ENCODE measurements at places on chromosomes 2 and 18.

GRCh38 chr2:239388236-239389151, 12.3 kb downstream of the HDAC4 start:
- no peak for DNase-seq

- no peak for DNase-seq
Measured at GRCh38 chr2:205361272-205361671, 321.0 kb upstream of the NRP2 start.

GRCh38 chr18:22528291-22528690, 110.6 kb upstream of the CTAGE1 start:
- DNase-seq: no peak

- DNase-seq: no peak
Measured at GRCh38 chr2:41602341-41602740, 445.5 kb upstream of the PKDCC start.

DNA sequence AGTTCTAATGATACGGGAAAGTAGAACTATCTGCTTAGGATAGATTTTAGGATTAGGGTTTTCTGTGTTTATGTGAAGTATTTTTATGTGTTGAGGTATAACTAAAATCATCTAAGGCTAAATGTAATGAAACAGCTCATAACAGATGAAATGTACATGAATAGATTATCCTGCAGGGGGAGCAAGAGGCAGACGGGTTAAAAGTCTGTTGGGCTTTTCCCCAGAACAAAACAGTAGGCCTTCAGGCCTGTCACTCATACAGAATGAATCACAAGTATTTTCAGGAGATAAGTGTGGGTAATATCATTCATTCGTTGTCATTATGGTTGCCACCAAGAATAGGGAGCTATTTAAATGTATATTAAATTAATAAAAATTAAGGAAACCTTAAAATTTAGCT, 107.9 kb upstream of the IL1R2 start:
- DNase-seq: no peak

DNA sequence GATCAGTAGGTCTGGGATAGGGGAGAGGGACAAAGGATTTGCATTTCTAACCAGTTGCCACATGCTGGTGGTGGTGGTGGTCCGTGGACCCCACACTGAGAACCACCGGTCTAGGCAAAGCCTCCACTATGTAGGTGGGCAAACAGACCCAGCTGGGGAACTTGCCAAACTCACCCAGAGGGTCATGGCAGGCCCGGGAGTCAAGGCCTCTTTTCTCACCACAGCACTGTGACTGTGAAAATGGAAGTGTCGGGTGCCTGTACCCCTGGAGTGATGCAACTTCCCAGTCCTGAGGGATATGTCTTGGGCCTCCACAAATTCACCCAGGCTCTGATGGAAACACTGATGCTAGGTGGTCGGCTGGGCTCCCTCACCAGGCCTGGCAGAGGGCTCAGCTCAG, 101.2 kb upstream of the SMAD2 start:
- no peak for DNase-seq

DNA sequence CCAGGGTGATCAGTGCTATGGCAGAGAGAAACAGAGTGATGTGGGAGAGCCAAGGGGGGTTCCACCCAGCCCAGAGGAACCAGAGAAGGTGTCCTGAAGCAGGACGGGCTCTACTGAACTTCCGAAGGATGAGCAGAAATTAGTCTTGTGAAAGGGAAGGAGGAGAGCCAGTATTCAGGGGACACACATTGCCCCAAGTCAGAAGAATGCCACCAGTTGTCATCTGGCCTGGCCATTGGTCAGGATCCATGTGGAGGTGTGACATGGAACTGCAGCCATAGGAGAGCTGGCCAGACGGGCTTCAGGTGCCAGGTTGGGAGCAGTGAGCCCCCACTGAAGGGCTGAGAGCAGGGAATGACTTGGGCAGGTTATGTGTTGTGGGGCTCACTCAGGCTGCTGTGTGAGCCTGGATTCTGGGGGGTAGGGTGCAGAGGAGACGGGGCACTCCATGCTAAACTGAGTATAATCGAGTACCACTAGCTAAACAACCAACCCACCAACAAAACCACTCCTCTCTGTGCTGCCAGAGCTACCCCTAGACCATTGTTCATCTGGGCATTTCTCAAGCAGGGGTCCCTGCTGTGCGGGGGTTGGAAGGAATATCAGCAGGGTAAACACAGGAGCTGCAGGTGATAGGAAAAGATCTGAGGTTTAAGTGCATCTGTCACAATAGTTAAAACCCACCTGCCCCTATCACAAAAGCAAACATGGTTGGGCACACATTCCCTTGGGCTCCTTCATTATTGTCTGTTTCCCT, 25.3 kb downstream of the MARCO start:
- DNase-seq: no peak

- no peak for DNase-seq
Measured at GRCh38 chr2:218095853-218096252, 26.8 kb downstream of the RUFY4 start.

DNA sequence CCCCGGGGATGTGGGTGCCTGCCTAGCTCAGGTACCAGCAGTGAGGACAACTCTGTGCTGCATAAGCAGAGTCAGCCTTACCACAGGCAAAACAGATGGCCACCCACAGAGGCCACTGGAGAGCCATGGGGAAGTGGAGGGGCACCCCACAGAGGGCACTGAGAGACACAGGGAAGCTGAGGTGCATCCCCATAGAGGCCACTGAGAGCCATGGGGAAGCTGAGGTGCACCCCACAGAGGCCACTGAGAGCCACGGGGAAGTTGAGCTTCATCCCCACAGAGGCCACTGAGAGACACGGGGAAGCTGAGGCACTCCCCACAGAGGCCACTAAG, 134.1 kb upstream of the EPAS1 start:
- no peak for DNase-seq

GRCh38 chr2:132804051-132804450, 134.0 kb upstream of the LYPD1 start:
- DNase-seq: no peak

DNA sequence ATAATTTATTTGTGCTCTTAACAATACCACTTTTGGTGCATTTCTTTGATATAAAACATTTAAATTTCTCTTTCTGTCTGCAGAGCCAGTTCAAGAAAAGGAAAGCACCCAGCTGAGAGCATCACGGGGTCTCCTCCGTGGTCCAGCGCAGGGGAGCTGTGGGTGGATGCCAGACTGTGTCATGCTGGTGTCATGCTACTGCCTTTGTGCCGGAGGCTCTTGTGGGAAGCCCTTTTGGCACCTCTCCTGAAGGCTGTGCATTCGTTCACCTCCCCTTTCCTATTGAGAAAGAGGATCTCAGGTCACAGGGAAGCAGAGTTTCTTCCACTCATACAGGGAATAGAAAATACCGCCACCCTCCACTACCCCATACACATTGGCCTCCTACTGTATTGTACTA, 450.4 kb downstream of the GALR1 start:
- DNase-seq: no peak

- DNase-seq: no peak
Measured at GRCh38 chr2:189662669-189663226, 1.5 kb downstream of the ASNSD1 start.

DNA sequence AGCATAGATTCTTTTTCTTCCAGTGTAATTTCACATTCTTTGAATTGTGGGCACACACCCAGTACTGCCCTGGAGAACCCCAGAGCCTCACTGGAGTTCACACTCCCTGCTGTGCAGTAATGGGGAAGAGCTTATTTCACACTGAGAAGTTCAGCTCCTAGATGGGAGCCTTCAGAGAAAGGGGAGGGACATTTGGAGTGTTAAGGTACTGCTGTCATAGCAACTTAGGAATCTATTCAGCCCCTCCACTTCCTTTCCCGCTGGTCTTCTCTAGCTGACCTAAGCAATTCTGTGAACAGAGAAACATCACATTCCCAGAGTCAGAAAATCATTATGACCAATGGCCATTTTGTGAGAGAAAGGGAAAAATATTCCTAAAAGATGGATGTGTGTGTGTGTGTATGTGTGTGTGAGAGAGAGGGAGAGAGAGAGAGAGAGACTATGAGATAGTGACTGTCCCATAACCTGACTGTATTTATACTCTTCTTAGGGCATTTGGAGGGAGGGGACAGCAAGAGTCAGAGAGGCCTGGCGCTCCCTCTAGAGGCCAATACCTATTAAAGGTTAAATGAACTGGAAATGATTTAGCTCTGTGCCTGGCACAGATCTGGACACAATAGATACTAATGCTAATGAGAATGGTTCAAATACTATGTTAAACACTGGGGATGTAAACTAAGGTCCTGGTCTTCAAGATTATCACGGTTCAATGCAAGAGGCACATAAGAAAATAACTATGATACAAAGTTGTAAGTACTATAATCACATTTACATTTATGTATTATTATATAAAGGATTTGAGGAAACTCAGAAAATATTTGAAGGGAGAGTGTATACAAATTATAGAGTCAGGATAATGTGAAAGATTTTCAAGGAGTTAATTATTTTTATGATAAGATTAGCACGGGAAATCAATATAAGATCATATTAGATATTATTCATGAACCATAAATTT, 41.5 kb upstream of the RPE start:
- DNase-seq: no peak

- DNase-seq: no peak
Measured at GRCh38 chr2:109398366-109399015, 215.3 kb downstream of the SEPTIN10 start.

DNA sequence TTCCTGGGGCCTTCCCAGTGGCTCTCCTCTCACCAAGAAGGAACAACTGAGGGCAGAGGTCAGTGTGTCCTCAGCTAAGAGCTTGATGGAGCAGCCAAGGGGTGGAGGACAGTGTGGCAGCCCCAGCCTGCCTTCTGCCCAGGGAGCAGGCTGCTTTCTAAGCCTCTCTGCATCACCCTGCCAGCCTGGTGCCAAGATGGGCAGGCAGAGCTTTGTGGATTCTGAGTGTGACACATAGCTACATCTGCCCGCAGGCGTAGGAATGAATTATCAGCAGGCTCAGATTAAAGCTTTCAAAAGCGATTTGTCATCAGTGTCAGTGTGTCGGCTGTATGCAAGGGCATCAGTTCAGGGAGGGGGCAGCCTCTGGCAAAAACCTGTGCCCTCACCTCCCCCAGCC, 8.7 kb downstream of the MAL start:
- no peak for DNase-seq

- DNase-seq: no peak
Measured at GRCh38 chr18:49161627-49162026, 210.9 kb upstream of the SMAD7 start.

GRCh38 chr18:45688113-45688512, 35.9 kb upstream of the SLC14A1 start:
- no peak for DNase-seq

GRCh38 chr18:76349067-76349715, 145.9 kb downstream of the ZNF516 start:
- peak; percentile 23 for DNase-seq

DNA sequence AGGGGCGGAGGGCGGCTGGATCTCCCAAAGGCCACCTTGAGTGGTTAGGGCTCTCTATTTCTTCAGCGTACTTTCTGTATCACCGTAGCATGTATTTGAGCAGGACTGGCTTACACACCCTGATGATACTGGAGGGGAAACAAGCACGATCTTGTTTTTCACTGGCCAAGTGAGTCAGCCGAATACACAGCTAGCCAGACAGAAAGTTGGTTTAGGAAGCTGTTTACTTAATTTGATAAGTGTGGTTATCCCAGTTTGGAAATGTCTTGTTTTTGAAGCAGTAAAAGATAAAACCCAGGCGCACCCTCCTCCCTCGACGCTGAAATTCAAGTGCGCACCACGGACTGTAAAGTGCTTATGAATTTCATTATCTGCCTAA, 582 bp downstream of the RIOK3 start:
- no peak for DNase-seq

DNA sequence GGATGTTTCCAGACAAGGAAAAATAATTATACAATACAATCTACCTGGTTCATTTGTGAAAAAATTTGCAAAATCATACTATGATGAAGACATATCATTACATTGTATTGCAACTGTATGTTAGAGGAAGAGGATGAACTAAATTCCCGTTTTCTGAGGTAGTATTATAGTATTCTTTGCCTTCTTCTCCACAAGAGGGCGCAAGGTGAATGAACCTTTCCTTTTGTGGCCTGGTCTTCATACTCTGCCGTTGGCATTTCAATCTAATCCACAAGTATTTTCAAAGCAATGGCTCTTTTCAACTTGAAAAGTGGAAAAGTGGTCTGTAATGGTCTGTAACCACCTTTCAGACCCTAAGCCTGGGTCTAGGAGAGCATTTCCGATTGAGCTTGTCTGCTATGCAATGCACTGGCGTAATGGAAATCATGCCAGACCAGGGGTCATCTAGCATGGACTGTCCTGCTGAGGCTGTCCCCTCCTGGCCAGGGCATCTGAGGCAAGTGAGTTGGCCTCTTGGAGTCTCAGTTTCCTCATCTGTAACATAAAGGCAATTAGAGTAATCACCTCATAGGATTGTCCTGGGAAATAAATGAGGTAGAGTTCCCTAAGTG, 30.8 kb upstream of the ZNF396 start:
- no peak for DNase-seq

DNA sequence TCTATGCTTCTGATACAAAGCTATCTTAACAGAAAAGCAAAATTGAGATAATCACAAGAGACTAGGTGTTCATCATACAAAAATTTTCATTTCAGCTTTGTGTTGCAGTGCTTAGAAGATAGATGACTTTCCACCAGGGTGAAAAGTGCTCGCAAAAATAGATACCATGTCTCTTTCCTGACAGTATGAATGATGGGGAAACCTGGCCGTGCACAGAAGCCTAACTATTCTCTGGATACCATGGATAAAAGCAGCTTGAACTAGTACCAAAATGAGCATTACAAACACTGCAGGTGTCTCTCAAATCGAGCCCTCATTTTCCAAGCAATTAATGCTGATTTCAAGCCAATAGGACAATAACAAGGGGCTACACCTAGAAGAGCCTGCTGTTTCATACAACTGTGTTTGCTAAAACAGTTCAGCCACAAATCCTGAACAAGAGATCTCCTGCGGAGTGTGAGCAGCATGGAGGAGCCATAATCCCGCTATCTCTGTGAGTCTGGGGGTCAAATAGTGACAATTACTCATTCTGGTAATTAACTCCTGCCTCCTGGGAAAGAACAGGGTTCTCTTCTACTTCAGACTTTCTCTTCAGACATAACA, 507.6 kb downstream of the PID1 start:
- DNase-seq: no peak

DNA sequence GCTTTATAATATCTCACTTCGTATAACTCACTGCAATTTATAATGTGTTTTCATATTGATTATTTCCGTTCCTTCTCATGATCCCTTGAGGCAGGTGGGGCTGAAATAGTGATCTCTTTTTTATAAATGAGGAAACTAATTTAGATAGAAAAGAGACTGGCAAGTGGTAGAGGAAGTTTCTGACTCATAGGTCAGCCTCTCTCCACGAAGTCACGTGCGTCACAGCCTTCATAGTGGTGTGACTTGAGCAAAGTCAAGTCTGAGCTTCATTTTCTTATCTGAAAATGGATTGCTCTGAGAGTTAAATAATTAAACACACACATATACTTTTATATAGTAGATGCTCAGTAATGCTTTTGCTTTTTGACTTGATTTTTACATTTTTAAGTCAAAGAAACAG, 19.9 kb downstream of the ABCG5 start:
- DNase-seq: no peak

- no peak for DNase-seq
Measured at GRCh38 chr2:209808521-209808920, 36.9 kb downstream of the UNC80 start.

All from activated CD4-positive, CD25-positive, alpha-beta regulatory T cell (primary cell).